ENCODE measurements at places on chromosomes 13 and 19.

- DNase-seq: no peak
Observed at GRCh38 chr13:101751488-101751887, 299.0 kb downstream of the ITGBL1 start.

DNA sequence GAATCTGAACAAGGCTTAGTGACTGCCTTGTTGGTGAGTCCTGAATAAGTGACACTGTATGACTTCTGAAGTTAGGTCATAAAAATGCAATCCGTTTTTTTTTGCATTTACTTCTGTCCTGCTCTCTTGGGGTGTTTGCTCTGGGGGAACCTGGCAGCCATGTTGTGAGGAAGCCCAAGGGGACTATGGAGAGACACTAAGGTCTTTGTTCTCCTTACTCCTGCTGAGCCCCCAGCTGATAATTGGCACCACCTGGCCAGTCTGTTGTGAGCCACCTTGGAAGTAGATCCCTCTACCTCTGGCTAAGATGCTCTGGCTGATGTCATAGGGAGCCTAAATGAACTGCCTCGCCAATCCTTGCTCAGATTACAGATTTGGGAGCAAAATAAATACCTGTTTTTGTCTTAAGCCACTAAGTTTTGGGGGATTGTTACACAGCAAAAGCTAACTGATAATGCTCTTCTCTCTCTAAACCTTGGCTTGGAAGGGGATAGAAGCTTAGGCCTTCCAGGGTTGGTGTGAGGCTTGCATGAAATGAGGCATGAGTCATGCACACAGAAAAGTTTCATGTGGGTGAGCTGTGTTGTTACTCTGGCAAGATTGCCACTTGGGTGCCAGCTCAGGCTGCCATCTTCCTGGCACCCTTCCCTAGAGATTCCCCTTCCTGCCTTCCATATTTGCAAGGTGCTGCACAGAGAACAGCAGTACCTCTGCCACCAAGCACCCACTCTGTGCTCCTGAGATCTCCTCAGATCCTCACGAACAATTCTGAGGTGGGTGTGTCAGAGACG is 10.1 kb downstream of the TUBB4A start:
- DNase-seq: no peak

GRCh38 chr13:95150555-95150954 is 150.7 kb downstream of the ABCC4 start:
- no peak for DNase-seq

DNA sequence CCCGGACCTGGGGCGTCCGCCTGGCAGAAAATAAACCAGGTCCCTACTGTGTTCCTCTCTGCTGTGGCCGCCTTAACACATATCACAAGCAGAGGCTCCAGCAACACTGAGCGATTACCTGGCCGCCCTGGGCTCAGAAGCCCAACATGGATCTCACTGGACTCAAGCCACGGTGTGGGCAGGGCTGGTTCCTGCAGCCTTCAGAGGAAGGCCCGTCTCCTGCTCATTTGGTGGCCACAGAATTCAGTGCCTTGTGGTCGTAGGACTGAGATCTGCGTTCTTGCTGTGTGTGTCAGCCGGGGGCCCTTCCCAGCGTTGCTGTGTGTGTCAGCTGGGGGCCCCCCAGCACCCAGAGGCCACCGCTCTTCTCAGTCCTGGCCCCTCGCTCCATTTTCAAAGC is 30.2 kb downstream of the C2CD4C start:
- no peak for DNase-seq

- DNase-seq: no peak
Observed at GRCh38 chr19:54653181-54653809, 9.5 kb upstream of the LILRB4 start.

- no peak for DNase-seq
Observed at GRCh38 chr13:22227895-22228294, 557.0 kb downstream of the FGF9 start.

- no peak for DNase-seq
Observed at GRCh38 chr13:20492641-20493040, 33.0 kb downstream of the CRYL1 start.

GRCh38 chr13:67120872-67121531 is 109.1 kb downstream of the PCDH9 start:
- no peak for DNase-seq

DNA sequence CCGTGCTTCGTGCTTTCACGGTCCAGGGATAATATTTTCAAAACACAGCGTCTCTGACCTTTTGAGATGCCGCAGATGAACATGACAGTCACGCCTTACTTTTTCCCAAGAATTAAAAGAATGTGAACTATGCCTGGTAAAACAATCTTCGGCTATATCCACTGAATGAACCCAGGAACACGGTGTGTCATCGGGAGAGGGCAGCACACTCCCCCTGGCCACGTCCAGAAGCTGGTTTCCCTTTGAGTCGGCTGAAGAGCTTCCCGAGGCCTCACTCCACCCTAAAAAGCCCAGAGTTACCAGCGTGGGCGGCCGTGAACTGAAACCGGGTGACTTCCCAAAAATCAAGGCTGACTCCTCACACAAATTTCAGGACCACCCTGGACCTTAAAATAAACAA is 22.9 kb upstream of the SHISA2 start:
- DNase-seq: no peak
